ENCODE measurements at places on chromosomes 16 and 17.

DNA sequence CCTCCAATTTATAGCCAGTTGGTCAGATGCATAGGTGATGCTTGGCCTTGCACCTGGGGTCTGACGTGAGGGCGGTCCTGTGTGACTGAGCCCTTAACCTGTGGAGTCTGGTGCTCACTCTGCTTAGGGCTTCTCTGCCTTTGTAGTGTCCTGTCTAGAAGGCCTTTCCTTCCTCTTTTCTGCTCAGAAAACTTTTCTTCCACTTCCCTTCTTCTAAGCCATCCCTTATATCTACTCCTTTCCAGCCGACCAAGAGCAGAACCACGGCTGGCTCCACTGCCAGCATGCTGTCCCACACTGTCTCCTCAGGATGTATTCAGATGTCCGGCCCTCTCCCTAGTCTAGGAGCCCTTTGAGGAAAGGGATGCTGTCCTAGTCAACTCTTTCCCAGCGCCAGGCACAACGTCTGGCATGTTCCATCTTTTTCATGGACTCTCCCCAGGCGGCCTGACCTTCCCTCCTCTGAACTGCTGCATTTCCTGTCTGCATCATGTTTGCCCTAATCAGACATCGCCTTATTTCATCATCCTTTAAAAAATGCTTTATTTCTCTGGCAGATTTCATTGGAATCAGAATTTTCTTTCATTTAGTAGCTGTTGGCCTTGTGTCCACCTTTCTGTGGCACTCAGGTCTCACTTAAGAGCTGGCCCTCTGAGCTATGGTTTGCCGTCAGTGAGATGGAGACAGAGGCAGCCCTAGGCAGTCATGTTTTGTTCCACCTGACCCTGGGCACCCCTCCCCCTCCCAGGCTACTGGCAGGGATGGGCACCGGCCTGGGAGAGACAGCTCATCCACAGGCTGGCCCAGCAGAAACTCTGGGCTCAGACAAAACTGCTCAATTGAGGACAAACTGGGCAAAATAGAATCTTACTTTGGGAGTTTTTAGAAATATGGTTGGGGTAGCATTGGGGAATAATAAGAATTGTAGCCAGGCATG is 15.5 kb upstream of the BRCA1 start:
- no peak for DNase-seq

GRCh38 chr16:28189245-28189644 is 22.5 kb downstream of the XPO6 start:
- no peak for DNase-seq

- DNase-seq, result no peak
Measured at GRCh38 chr17:55124730-55125360, 139.9 kb upstream of the HLF start.

DNA sequence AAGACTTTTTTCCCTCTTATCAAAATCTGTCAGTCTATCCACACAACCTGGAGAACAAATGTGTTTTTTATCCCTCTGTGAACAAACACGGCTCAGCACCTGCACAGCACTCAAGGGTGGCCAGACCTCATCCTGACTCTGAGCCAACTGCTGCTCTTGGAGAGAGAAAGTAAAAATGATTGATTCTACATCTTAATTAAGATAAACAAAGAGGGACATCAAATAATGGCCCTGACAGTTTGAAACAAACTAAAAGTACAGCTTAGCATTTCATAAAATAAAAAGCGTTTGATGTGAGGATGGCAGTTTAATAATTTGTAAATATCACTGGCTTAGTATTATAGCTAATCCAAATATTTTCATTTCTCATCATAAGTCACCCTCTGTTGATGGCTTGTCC is 106.2 kb downstream of the SNX11 start:
- peak; percentile 62 for DNase-seq

- DNase-seq, result peak; percentile 95
Measured at GRCh38 chr16:19238406-19238805, 47.1 kb upstream of the CLEC19A start.

DNA sequence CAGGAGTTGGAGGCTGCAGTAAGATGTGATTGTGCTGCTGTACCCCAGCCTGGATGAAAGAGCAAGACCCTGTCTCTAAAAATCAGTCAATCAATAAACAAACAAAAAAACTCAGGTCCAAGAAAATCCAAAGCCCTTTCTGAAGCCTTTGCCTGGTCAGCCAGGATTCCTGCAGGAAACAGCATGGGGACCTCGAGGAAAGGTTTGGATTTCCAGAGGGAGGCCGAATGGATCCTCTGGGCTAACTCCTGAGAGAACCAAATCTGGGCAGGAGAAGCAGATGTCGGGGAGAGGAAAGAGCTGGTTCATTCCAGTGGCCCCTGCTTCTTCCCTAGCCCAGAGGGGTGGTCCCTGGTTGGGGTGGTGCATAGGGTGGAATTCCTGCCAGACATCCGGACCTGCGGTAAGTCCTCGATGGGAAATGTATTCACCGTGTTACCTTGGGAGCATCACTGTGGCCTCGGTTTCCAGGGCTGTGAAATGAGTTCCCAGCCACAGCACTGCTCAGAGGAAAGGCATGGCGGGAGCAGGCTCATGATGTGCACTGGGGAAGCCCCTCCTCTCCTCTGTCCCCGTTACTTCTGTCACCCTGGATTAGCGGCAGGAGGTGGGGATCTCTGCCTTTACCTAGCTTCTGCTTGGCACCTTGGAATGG is 75.1 kb downstream of the CYLD start:
- no peak for DNase-seq

DNA sequence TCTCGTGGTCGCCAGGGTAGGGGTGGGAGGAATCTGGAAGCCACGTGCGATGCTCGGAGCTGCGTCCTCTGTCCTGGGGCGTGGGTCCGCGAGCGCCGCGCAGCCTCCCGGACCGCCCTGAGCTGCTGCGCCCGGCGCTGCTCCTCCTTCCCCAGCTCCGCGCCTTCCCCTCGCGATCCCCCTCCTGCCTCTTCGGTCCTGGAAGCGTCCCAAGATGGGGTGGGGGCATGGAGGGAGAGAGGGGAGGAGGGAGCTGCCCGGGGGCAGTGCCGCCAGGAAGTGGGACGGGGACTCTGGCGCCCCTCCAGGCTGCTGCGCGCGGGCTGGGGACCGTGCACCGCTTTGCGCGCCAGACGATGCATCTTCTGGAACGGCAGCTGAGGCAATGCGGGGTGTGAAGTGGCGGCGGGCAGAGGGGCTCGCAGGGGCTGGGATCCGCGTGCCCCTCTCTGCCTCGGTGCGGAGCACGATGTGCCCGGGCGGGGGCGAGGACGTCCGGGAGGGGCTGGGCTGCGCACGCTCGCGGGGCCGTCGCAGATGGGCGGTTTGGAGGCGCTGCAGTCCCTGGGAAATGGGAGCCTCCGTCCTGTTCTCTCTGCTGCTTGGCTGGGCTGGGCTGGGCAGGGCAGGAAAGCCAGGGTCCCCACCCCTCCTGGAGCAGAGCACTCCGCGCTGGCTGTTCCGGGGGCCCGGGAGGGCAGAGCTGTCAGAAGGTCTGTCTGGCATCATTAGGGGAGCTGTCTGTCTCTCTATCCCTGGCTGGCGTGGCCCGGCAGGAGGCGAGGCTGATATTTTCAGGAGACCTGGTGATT is 388.0 kb downstream of the SEC14L1 start:
- peak; percentile 54 for DNase-seq

DNA sequence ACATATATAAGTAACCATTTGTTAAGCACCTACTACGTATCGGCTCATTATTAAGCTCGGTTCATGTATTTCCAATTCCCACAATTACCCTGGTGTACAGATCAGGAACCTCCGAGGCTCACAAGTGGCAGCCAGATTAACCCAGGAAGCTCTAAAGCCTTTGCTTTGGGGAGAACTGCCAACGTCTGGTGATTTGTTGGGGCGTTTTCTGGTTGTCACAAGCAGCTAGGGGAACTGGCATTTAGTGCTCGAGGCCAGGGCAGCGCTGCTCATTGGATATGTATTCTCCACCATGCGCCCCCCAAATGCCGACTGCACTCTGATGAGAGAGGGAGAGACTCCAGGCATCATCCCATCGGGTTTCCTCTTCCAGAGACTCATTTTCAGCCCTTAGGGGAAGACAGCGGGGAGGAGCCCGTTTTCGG is 541 bp downstream of the ZNF18 start:
- DNase-seq, result peak; percentile 24

GRCh38 chr17:72404872-72405271 is 284.1 kb downstream of the SOX9 start:
- DNase-seq, result no peak

- no peak for DNase-seq
Measured at GRCh38 chr16:70572050-70572925, 48.7 kb downstream of the SF3B3 start.

GRCh38 chr16:12474047-12474446 is 329.6 kb downstream of the CPPED1 start:
- DNase-seq, result no peak

- DNase-seq, result no peak
Measured at GRCh38 chr17:75654176-75654575, 12.8 kb downstream of the RECQL5 start.

DNA sequence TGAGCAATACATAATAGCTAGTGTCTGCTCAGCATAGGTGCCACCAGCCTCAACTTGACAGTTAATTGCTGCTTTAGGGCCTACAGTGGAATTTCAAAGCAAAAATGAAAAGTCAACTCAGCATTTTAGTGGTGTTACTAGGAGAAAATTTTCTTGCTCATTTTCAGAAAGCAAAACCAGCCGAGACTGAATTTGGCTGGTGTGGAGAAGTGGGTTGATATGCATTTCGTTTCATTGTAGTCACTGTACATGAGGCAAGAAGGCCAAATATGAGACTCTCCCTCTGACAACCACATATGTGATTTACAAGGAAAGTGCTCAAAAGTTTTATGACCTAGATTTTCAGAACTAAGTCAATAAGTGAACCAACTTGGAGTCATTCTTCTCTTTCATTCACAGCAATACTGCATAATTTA is 54.0 kb downstream of the DUSP14 start:
- DNase-seq, result no peak

GRCh38 chr16:88915639-88916327 is 49.3 kb upstream of the PABPN1L start:
- no peak for DNase-seq

DNA sequence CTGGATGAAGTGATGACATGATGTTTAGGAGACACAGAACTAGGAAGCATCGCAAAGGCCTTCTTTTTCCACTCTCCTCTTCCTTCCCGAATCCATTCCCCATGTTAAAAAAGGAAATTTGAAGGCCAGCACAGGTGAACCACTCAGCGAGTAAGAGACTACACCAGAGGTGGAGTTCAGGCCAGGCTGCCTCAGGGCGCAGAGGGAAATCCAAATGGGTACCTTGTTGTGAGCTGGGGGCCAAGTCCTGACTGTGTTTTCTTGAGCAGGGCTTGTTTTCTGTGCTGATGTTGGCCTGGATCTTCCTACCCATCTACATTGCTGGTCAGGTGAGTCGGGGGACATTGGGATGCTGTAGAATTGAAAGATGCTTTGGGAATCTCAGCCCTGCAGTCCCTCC is 26.1 kb downstream of the SLC5A11 start:
- no peak for DNase-seq

- DNase-seq, result no peak
Measured at GRCh38 chr17:76567634-76568432, 17.8 kb downstream of the ST6GALNAC2 start.

- DNase-seq, result no peak
Measured at GRCh38 chr17:14864127-14864526, 401.0 kb downstream of the PMP22 start.

DNA sequence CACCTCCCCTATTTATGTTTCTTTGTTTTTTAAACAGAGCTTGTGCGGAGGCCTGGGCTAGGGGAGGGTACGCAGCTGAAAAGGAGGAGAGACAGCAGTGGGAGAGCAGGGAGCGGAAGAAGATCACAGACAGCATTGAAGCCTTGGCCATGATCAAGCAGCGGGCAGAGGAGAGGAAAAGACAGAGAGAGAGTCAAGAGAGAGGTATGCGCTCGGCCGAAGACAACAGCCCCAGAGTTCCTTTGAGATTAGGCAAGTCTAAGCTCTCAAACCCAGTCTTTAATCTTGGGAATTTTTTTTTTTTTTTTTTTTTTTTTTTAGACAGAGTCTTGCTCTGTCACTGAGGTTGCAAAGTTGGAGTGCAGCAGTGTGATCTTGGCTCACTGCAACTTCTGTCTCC is 20.6 kb downstream of the DNAAF1 start:
- DNase-seq, result no peak

GRCh38 chr16:64094992-64095634 is 1026.8 kb downstream of the CDH11 start:
- no peak for DNase-seq

DNA sequence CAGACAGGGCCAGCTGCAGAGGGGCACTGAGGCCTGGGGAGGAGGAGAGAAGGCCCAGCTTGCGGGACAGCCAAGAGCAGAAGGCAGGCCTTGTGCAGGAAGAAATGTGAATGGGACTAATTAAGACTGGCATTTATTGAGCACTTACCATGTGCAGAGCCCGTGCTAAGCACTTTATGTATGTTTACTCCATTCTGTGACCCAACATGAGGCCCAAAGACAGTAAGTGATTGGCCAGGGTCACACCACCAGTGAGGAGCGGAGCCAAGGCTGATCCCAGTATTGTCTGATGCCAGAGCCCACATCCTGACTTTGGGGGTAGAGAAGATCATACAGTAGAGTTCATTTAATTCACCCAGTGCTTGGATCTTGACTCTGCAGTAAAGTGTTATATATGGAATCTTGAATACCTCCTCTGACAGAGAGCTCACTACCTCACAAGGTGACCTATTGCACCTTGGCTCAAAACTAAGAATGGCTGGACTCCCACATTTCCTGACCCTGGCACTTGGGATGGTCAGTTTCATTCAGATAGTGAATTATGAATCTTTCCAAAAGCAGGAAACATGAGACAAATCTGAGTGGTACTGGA is 13.6 kb downstream of the KATNB1 start:
- no peak for DNase-seq

- no peak for DNase-seq
Measured at GRCh38 chr17:28858801-28859355, 4.1 kb downstream of the ERAL1 start.

- no peak for DNase-seq
Measured at GRCh38 chr17:6092182-6092902, 22.2 kb downstream of the WSCD1 start.

DNA sequence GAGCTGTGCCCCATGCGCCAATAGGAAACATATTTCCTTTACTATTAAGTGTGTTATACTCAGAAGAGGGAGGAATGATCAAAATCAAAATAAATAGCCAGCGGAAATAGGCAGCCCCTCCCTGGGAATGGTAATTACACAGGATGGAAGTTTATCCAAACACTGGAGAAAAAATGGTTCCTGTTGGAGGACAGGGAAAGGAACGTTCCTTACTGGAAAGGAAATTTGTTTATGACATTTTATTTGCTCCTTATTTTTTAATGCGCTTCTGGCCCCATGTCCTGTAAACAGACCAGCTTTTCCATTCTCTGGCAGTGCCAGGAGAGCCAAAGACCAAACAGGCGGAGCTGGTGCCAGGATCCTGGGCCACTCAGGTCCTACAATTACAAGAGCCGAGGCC is 273.7 kb downstream of the SOX9 start:
- no peak for DNase-seq
